ENCODE measurements at places on chromosomes 3 and 15.

DNA sequence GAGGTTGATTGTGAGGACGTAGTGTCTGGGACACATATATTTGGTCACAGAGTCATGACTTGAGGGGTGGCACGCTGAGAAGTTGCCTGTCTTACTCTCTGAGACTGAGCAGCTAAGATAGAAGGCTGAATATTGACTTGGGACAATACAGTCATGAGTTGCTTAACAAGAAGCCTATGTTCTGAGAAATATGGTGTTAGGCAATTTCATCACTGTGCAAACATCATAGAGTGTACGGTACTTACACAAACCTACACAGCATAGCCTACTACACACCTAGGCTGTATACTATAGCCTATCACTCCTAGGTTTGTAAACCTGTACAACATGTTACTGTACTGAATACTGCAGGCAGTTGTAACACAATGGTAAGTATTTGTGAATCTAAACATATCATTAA lies 30.3 kb upstream of the SPESP1 start:
- DNase-seq: no peak

DNA sequence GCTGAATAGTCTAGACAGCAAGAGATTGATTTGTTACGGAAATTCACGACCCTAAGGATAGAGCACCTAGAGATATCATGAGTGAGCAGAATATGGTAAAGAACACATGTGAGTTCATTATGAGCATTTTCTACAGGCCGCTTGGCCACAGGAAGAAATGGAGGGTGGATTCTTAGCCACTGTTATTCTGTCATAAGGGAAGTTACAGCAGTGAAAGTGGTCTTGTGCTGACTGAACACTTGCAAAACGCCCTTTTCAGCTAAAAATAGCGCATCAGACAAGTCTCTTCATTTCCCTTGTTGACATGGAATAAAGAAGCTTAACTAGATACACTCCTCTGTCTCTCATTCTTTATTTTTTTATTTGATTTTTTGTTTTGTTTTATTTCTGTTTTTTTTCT lies 19.8 kb downstream of the DGKG start:
- DNase-seq: no peak

DNA sequence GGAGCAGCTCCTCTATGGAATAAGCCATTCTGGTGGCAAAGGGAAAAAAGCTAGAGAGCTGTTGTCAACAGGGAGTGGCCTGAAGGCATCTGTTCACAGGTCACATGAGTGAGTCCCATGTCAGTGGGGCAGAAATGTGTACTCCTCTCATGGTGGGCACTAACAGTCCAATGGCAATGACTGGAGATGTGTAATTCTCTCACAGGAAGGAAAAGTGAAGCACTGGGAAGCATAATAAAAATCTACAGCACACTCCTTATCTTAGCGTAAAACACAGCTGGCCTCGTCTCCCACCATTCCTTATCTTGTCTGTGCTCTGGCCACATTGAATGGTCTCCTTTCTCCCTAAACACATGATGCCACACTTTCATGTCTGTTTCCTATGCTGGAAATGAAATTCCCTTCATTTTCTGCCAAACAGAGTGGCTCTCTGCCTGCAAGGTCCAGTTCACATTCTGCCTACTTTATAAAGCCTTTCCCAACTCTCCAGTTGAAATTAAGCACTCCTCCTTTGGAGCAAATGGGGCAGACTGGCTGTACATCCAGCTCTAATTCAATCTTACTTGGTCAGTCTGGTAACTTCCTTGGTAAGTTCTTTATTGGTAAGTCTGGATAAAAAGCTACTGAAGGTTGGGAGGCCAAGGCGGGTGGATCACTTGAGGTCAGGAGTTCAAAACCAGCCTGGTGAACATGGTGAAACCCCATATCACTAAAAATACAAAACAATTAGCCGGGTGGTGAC lies 139.8 kb downstream of the RPL22L1 start:
- no peak for DNase-seq

GRCh38 chr3:13095408-13095937 lies 22.2 kb upstream of the IQSEC1 start:
- peak; percentile 62 for DNase-seq

DNA sequence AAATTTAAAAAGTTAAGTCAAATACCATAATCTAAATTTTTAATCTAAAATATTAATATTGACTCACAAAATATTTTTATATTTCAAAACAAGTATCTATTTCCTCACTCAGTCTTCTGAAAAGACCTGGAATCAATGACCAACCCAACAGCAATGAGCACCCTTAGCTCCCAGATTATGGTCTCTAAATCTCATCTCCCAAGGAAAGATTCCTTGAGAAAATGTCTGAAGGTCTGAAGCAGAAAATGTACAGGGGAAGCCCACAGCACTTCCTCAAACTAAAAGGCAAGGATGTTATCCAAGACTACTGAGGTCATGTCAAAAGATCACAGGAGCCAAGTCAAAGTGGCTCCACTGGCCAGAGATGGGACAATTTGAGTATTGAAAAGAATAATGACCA lies 51.0 kb upstream of the SLCO2A1 start:
- DNase-seq: no peak

All from glutamatergic neuron (in vitro differentiated cells).